Suppressor macrophage treated with lipopolysaccharide for 4 hours (primary cell): ENCODE measurements at places on chromosomes 2 and 18.

- DNase-seq: no peak
Observed at GRCh38 chr18:36481201-36481657, 183.7 kb downstream of the FHOD3 start.

DNA sequence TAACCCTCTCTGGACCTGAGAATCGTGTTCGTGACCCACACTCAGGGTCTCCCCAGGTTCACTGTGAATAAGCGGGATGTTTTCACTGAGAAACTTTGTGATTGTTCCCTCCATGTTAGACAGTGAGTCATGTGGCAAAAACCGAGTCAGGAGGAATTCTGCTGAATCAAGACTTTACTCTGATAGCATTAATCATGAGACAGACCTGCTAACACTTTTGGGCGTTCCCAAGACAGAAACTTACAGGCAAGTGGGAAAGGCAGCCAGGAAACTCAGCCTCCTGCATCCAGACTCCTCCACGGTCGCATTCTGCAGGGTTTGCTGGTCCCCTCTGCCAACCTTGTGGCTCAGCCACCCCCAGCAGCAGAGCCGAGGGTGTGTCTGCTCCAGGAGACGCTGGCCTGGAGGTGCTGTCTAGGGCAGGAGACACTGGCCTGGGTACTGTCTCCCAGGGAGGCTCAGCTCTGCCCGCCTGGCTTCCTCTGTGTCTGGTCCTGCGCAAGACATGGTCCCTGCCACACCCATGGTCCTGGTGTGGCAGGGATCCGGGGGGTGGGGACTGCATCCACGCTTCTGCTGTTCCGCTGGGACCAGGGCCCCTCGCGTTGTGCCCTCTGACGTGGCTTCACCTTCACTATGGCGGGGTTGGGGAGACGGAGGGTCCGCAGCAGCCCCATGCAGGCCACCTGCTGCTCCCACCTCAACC is 177.4 kb downstream of the TWIST2 start:
- DNase-seq: no peak

DNA sequence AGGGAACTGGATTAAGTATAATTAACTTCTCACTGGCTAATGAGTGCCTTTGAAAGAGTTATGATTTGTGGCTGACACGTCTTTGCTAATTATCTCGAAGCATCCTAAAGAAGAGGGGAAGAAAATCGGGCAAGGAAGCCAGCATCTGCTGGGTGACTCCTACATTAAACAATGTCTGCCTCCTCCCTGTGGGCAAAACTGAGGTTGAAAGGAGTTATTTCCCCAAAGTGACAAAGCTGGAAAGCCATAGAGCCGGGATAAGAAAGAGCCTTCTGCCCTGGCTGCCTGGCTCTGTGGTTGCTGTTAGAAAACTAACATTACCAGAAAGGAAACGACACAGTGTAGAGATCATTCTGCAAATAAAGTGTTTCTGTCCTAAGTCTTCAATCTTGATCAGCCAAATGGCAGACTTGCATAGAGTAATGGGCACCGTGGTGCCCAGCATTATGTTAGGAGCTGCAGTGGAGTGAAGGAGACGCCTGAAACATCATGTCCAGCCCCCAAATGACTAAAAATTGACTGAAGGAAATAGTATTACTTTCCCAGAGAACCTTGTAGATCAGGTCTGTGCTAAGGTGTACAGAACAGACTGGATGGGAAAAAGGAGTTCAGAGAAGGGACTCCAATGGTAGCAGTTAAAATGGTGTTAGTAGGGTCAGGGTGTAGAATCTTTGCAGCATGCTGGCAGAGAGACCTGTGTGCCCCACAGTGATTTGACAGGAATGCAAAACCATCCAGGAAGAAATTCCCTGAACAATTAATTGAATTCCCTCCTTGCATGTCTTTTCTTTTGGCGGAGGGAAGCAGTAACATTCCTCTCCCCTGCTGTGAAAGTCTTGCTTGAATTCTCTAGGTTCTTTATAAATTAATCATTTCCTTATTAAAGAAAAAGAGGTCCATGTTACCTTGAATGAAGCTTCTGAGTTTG is 44.4 kb downstream of the ALPK2 start:
- no peak for DNase-seq

- no peak for DNase-seq
Observed at GRCh38 chr2:195672674-195673073, 15.6 kb downstream of the SLC39A10 start.

DNA sequence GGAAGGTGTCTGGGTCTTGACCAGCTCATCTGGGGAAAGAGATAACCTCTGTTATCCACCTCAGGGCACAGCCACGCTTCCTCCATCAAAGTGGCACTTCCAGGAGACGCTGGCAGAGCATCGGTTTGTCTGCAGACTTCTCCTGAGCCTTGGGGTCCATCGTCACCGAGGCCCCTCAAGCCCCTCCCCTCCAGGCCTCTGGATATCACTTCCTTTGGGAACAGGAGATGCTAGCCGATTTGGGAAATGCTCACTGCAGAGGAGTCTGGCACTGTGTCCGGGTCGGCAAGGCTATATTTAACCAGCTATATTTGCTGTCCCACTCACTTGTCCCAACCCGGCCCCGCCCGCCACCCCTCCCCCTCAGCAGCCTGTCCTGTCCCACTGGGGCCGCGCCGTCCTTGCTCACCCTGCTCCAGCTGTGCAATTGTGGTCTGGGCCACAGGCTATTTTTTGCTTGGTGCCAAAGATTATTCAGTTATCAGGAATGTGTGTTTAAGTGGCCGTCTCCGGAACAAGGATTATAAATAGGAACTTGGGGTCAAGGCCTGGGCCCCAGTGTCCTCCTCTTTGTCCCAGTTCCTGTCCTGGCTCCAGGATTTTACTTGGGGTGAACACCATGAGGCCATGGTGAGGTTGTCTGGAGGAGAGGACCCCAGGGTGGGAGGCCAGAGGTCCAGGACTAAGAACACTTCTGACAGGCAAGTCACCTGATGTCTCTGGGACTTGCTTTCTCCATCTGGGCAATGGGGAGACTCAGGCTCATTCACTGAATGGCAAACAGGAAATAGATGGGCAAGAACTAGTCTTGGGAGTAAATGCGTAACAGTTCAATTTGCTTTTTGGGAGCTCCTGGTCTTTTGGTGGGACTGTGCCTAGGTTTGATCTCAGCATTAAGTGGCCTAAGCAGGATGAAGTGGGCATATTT is 263.6 kb downstream of the DYSF start:
- no peak for DNase-seq

DNA sequence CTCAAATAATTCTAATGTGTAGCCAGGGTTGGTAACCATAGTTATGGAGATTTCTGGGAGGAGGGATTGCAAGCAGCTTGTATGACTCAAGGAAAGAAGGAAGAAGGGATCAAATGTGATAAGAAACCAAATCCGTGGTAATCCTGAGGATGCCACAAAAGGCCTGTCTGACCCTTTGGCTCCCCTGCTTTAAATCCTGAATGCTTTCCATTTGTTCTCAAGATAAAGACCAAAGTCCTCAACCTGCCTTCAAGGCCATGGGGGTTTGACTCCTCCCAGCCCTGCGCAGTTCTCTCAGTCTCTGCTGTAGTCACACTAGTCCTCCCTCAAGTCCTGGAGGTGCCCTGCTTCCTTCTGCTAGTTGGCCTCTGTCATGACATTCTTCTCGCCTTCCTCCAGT is 74.0 kb downstream of the SUMO1 start:
- DNase-seq: no peak

DNA sequence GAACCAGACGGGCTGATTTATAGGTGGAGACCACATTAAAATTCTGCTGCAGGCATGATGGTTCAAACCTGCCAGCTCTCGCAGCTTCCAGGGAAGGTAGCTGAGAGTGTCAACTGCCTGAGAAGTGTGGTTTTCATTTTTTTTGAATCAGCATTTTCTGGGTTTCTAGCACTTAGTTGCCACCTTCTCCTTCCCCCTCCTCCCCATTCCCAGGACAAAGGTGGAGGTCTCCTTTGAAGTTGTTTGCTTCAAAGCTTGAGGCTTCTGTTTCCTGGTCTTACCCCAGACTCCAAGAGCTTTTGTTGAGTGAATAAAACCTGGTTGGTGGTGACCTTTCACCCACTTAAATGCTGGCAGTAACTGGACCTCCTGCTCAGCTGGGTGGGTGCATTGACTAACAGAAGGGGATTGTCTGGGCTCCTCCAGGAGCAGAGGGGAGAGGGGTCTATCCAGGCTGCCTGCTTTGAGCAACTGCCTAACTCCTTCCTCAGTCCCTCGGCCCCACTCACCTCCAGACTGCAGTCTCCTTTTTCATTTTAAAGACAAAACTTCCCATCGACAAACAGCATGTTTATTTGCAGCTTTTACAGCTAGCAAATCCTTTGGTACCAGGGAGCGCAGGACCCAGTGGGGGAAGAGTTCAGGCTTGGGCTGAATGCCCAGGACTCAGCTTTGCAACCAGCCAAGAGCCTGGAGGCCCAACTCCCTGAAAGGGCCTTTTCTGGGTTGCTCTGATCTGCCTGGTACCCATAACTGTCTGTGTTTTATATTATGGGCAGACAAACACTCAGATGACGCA is 3.5 kb downstream of the RHOB start:
- DNase-seq: no peak

DNA sequence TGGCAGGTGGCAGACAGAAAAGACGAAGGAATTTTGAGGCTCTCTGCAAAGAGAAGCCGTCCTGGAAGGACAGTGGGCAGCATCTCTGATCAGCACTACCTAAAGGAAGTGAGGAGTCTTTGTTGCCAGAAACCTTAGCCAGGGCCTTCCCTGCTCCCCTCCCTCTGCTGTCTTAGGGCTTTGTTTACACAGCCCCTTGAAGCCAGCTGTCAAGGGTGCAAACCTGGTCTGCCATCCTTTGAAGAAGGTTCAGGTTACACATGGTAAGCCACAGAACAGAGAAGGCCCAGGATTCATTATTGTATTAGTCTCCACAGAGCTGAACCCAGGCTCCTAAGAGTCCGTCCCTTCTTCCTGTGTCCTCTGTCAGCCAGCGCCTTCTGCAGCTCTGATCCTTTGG is 356.7 kb downstream of the TGIF1 start:
- no peak for DNase-seq

DNA sequence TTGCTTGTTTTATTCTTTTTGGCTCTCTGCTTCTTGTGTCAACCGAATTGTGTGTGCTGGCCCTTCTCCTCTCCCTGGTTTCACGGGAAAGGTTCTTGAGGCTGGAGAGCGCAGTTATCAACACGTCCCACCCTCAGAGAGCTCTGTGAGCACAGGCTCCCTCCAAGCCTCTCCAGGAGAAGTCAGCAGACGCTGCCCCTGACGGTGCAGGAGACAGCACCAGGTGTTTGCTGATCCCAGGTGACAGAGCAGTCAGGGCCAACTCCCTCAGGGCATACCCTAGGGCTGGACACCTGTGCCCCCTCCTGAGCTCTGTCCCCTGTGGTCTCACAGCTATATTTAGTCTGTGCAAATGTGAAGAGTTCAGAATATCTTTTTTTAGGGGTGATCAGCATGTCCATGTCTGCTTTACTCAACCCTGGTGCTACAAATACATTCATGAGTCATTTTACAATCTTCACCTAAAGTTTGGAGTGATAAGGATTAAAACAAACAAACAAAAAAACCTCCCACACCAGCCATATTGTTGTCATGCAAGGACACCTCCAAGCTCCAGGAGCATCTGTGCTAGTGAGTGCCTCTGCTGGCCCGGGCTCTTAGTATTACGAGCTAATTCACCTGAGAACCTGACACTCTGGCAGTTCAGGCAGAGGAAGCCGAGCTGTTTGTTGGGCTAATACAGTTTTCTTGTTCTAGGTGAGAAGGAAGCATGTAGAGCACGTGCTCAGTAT is 65.9 kb upstream of the TMEM200C start:
- DNase-seq: no peak

DNA sequence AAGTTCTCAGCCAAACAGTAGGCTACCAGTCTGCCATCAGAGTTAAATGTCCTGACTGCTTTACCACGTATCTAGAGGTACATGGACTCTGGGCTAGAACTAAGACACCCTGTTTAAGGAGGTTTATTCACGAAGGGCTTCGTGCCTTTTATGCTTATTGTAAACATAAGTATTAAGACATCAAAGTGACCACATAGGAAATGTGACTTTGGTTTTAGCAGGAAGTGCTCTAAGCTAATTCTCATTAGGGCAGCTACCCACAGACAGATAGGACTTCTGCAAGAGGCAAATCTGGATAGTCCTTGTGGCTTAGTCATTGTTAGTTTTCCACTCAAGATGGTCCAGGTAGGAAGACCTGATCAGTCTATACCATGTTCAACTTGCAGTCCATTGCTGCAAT is 233.3 kb upstream of the MGAT5 start:
- no peak for DNase-seq

- DNase-seq: no peak
Observed at GRCh38 chr2:175880-176820, 87.7 kb downstream of the SH3YL1 start.

DNA sequence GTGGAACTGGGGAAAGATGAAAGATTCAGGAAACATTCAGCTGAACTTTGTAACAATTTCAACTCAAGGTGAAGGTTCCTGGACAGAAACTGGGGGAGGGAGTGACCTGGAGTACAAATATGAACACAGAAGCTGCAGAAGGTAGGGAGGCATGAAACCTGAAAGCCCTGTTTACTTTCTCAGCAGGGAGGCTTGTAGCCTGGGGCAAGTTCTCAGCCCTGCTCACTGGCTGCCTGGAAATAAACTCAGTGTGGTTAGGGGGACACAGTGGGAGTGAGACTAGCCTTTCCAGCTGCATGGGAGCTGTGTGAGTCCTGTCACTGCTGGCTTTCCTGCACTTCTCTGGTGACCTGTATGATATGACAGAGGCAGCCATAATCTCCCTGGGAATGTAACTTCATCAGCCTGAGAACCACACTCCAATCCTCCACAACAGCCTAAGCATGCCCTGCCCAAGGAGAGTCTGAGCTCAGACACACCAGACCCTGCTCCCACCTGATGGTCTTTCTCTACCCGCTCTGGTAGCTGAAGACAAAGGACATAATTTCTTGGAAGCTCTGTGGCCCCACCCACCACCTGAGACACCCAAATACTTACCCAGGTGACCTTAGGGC is 77.0 kb downstream of the ZSWIM2 start:
- DNase-seq: no peak

GRCh38 chr2:238952261-238952919 is 104.5 kb downstream of the TWIST2 start:
- no peak for DNase-seq

DNA sequence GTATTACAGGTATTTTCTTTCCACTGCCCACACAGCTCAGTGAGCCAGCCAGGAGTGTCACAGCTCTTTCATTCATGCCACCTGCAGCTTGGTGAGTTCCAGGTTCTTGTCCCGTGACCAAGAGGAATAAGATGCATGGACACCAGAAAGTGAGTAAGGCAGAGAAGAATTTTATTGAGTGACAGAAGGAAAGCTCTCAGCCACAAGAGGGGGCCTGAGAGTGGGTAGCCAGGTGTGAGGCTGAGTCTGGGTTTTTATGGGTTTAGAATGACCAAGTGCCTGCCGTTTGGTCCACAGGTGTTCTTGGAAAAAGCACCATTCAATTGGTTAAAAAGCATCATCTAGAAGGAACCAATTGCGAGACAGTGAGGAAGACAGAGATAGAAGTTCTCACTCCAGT is 1097.1 kb upstream of the SLC39A10 start:
- DNase-seq: no peak

- no peak for DNase-seq
Observed at GRCh38 chr2:120624738-120625446, 110.8 kb upstream of the GLI2 start.

DNA sequence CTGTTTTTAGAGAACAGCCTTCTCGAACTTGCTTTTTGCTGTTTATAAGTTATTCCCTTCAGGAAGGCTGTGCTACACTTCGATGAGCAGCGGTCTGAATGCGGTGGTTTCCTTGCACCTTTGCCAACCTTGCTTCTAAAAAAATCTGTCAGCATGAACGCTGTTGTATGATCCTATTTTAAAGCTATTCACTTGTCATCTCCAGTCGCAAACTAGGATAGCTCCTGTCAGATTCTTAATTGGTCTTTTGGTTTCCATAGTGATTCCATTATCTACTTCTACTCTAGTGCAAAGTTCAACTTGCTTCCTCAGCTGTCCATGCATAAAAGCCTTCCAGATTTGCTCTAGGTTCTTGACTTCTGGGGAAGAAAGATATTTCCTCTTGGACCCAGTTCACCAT is 76.3 kb upstream of the GALNT3 start:
- DNase-seq: no peak
